NCI-H1930 (cell line): ENCODE measurements at places on chromosomes 3 and 15.
A peak's percentile ranks its signal among the peaks of the same experiment; 100 is the strongest.

DNA sequence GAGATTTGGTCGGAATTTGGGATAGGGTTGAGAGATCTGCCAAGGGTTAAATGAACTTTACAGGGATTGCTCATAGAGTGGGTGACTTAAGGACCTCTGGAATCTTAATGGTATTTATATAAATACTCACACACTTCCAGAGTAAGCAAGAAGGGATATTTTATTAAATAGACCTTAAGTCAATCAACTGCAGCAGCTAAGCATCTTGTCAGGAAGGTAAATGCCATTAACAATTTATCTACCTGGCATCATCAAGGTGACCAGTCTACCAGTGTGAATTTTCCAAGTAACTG lies 123.9 kb downstream of the FEZF2 start:
- DNase-seq = no peak

- no peak for DNase-seq
Observed at GRCh38 chr15:44081026-44082013, 113.8 kb downstream of the FRMD5 start.

GRCh38 chr3:100256731-100257151 lies 4.1 kb upstream of the TBC1D23 start:
- DNase-seq = peak; percentile 65

- DNase-seq = no peak
Observed at GRCh38 chr15:56774356-56774755, 41.0 kb upstream of the ZNF280D start.

DNA sequence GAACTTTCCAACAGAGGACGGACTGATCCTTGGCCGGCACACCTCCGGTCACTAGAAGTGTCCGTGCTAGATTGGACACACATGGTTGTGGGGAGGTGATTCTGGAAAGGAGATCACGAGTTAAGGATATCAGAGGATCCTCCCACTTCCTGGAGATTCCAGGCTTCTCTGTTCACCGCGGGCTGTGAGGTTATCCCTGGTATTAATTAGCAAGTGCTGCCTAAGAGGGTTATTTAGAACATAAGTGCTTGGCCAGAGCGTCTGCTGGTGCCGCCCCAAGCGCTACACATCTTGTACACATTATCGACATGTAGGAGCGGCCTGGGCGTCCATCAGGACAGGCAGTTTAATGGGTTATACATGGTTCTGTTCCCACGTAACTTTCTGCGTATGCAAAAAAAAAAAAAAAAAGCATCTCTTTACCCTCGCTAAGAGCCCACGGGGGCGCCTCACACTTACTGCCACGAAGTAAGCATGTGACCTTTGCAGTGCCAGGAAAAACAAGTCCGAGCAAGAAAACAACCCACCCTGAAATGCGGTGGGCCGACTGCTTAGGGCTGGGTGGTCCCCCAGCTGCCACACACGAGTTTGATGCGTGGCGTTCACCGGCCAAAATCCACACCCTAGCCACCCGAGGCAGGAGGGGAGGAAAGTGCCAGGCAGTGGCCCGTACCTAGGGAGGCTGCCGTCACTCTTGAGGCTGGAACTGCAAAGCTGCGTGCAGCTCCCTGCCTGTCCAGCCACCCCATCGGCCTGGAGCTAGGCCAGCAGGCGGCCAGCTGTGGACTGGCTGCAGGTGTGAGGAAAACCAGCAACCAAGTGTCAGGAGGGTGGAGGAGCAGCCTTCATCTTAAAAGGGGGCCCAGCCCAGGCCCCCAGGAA lies 78.0 kb downstream of the CPN2 start:
- DNase-seq = no peak

- no peak for DNase-seq
Observed at GRCh38 chr3:130457671-130458070, 59.3 kb upstream of the COL6A6 start.

- DNase-seq = no peak
Observed at GRCh38 chr3:116154389-116154788, 290.9 kb downstream of the LSAMP start.

- no peak for DNase-seq
Observed at GRCh38 chr15:40844696-40845030, 815 bp downstream of the SPINT1 start.

GRCh38 chr3:113441051-113441770 lies at the start of gene CFAP44:
TSS of gene CFAP44 (minus strand) at chr3:113441493. CDS start at chr3:113433664, 7,829 bp downstream.
- no peak for DNase-seq

- no peak for DNase-seq
Observed at GRCh38 chr15:31476236-31476810, 149.7 kb downstream of the KLF13 start.

DNA sequence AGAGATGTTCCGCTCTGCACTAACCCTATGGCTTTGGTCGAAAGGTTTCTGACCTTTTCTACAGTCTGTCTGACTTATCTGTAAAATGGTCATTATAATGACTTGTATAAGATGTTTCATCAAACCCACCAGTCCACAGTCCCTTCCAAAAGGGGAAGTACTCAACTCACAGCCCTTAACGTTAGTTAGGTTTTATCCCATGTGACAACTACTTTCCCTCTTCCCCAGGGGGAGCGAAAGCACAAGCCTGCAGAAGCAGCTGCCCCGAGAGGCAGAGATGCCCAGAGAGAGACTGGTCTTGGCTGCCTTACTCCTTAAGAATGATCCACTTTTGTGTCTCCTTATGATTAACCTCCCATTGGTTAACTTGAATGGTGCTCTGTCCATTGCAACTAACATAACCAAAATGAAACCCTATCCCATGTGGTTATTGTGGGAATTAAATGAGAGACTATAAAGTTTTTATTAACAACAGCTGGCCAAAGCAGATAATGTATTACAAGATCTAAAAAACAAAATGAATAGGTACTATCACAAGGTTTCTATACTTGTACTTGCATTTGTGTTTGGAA lies 6.4 kb downstream of the ASTE1 start:
- DNase-seq = no peak

- no peak for DNase-seq
Observed at GRCh38 chr15:40495516-40495915, 24.7 kb downstream of the CHST14 start.

- DNase-seq = no peak
Observed at GRCh38 chr15:36884936-36885635, 215.3 kb downstream of the MEIS2 start.

DNA sequence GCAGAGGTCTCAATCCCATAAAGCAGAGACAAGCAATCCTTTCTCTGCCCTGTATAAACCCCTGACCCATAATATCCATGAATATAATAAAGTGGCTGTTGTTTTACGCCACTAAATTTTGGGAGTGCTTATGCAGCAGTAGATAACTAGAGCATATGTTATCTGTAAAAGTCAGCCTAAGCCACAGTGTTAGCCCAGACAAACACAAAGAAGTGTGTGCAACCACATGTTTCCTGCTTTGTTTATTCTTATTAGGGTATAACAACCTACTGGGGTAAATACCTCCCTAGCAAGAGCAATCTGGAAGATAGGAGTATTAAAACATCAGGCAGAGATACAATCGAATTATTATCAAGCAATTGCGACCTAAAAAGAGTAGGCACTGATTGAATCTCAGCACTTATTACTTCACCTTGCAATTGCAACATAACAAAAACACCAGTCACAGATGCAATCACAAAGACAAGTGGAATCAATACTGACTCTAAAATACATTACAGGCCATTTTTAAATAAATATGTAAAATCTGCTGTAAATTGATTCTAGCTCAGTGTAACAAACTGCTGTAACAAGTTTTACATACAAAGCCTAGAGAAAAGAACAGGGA lies 94.6 kb upstream of the UBE2E2 start:
- no peak for DNase-seq

GRCh38 chr15:65346856-65347598 lies 30.8 kb downstream of the IGDCC3 start:
- DNase-seq = no peak

GRCh38 chr3:46848271-46849044 lies 14.8 kb downstream of the MYL3 start:
- no peak for DNase-seq

DNA sequence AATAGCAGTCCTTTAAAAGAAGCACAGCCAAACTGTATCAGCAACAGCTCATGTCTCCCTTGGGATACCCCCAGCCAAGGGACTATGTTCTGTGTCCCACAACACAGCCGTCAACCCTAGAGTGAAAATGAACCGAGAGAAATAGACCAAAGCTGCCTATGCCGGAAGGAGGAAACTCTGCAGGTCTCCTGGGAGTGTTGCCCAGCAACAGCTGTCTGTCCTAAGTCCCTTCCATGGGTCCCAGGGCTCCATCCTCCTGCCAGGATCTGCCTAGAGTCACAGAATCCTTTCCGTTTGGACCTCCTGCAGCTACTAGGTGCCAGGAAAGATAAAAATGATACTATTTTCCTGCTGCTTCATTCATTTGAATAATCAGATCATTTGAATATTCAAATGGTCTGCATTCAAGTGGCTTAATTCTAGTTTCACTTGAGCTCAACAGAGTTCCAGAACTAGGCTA lies 53.1 kb downstream of the TRANK1 start:
- no peak for DNase-seq

- DNase-seq = no peak
Observed at GRCh38 chr3:100155128-100155527, 40.8 kb upstream of the FILIP1L start.
